ENCODE measurements at places on chromosomes 7 and 10. TPM values are rescaled to one million over a fixed set of nuclear protein-coding genes. Genes with fewer than 3 reads are reported as not detected.

- DNase-seq, result peak; percentile 74
Measured at GRCh38 chr10:23065181-23065948, 30.0 kb upstream of the MSRB2 start.

DNA sequence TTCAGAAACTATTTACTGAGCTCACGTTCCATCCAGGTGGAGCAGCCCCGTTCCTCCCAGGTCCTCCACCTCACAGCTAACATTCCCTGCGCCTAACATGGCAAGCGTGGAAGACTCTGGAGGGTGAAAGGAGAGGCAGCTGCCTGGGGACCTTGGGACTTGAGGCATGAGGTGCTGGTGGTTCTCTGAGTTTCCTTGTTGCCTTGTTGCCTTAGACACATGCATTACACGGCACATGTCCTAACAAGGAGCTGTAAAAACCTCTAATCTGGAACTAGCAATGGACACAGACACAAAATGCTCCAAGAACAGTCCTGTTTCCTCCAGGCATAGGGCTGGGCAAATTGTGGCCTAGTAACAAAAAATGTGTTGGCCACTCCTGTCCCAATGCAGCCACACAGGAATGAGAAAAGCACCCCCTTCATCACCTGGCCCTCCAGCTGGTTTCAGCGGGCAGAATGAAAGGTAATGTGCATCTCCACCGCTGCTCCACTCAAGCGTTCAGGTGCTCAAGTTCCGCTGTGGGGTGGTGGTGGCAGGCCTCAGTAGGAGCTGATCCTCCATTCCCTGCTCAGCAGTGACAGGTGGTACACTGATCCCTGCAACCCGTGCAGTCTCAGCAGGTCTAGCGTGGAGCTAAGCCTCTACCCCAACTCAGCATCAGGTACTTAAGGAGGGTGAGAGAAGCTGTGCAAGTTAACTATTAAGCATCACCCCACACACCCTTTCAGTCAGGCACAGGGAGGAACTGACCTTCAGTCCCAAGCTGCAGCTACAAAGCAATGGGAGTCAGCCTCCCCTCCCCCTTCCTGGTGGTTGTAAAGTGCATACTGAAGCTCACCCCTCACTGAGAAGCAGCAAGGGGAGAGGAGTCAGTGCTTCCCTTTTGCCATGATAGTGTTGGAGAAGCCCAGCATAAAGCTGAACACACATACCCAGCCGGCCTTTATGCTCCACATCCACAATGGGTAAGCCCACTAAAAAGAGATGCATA lies 382.8 kb downstream of the SDK1 start:
- no peak for DNase-seq

DNA sequence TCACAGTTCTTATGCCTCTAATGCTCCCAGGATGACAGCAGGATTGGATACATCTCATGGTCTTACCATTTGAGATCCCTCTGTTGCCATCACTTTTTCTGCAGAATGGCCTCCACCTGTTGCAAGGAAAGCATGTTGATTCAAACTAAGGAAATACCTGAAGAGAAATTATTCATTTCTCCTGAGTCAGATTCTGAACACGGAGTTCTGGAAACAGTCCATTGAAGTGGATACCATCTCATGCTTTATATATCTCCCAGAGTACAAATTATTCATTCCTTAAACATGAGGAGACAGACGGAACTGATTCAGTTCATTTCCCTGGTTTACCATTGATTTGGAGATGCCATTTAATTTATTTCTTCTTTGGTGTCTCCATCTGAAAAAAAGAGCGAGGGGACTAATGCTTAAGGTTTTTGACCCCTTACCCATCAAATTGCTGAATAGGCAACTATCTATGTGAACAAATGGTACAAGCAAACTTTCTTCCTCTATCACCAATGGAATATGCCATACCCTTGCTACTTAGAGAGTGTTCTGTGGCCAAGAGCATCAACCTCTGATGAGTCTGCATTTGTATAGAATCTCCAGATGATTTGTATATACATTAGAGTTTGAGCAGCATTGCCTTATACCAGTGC lies 305.0 kb upstream of the LRGUK start:
- no peak for DNase-seq

GRCh38 chr7:985127-985416 lies 2.1 kb downstream of the CYP2W1 start:
- no peak for DNase-seq

DNA sequence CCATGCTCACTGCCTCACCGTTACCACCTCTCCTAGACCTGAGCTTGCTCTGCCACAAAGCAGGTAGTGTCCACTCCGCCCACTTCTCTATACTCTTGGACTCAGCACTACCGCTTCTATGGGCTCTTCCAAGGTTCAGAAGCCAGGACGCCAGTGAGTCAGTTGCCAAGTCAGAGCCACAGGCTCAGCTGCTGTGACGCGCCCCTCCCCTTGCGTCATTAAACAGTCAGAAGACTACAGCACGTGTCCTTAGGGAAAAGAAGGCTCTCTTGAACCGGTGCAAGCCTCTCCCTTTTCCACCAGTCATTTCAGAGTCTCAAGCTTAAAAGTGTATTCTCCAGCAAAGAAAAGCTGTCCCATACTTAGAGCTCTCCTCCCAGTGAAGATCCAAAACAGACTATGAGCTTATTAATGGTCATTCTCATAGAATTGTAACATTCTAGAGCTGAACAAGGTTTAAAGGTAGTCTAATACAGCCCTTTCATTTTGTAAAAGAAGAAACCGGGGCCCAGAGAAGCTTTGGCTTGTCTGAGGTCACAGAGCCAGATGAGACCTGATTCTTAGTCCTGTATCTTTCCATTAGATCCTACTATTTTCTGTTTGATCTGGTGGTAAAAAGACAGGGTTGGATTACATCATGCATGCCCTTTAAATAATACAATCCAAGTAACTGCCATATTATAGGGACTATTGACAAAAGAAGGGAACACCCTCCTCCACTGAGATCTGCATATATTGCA lies 40.9 kb upstream of the MET start:
- DNase-seq, result peak; percentile 52

- no peak for DNase-seq
Measured at GRCh38 chr10:21520949-21521348, 4.5 kb downstream of the SKIDA1 start.

- no peak for DNase-seq
Measured at GRCh38 chr10:132248455-132249225, 59.1 kb downstream of the STK32C start.

DNA sequence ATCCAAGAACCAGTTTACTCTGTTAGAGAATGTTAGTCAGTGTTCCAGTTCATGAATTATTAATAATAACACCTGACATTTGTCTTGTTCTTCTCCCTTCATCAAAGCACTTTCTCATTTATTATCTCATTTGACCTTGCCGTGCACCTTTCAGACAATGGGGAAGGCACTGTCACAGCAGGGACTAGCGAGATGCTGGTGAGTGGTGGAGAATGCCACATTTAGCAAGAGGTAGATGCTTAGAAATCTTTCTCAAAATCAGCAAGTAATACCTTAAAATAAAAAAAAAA lies 34.2 kb upstream of the XRCC2 start:
- no peak for DNase-seq

DNA sequence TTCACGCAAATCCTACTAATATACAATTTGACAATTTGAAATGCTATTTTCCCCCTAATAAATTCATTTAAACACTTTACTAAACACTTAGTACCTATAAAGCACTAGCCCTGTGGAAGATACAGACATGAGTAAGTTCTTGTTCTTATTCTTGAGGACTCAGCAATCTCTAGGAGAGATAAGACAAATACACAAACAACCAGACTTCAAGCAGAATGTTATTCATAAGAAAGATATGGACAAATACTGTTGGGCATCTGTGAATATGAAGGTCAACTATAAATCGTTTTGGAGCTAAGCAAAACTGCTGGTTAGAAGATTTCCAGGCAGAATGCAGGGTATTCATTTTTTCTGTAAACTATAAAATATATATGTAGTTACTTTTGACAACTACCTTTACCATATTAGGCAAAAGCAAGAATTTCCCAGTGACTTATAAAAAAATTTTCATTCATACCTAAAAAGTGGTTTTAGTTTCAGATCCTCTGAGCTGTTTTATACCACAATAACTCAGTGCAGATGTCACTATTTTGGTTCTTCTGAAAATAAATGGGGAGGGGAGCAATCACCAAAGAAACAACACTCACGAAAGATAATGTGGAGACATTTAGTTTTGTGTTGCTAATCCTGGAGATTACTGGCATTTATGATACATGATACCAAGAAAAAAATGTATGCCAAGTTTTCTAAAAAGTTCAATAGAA lies 3.8 kb downstream of the VPS41 start:
- DNase-seq, result no peak

DNA sequence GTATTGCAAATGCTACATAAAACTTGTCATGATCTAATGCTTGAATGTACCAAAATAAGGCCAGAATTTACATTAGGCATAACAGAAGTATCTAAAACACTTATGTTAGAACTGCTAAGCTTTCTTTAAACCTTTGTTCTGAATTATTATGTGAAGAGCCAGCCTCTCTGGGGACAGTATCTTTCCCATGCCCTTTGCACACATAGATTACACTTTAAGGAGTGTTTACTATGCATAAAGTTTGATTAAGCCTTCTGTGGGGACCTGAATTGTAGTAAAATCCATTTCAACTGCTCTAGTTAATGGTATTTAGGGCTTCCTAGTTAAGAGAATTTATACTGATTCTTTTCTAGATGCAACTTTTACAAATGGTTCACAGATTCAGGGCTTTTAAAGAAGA lies 444.7 kb downstream of the IPMK start:
- DNase-seq, result no peak

- peak; percentile 46 for DNase-seq
Measured at GRCh38 chr7:129951226-129952085, 1.3 kb downstream of the UBE2H start.

- no peak for DNase-seq
Measured at GRCh38 chr10:75394221-75394620, 7.3 kb downstream of the ZNF503 start.

DNA sequence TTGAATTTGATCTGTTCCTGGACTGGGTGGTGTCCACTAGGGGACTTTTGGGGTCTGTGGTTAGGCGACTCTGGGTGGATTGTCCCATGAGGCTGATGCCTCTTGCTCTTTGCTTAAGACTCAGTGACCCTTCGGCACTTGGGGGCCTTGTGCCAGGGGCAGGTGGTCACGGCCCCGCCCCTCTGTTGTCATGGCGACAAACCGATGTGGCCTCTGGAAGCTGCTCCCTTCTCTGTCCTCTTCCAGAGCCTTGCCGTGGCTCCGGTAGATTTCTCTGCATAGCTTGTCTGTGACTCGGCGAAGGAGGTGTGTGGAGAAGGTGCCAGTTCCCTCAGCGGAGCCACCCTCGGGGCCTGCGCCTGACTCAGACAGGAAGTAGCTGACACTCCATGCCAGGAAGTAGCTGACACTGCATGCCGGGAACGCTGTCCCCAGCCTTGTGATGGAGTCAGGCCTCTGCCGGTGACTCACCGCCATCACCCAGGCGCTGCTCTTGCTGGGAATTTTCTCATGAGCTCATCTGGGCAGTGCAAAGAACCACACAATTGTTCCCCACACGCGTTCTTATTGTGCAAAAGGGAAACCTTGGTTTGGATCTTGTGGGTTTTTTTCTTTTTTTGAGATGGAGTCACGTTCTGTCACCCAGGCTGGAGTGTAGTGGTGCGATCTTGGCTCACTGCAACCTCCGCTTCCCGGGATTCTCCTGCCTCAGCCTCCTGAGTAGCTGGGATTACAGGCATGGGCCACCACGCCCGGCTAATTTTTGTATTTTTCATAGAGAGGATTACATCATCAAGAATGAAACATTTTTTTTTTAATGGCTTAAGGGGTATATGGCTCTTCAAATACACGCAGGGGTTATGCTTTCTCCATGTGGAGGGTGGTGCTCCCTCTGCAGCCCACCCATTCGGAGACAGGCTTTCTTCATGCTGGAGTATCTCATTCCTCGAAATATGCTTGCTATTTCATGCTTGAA lies 72.6 kb downstream of the PFKFB3 start:
- peak; percentile 85 for DNase-seq

DNA sequence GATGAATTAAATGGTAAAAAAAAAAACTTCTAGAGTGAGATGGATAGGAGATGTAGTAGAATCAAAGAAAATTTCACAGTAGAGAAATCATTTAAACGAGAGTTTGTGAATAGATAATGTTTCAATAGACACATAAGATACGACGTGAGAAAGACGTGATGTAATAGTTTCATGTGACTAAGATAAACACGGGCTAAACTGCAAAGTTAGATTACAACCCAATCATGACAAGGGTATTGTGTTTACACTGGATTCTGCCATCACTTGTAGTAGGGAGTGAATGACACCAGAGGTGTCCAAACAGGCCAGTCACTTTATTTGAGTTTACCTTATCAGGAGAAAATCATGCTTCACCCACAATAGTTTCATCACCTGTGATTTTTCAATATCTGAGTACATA lies 21.6 kb downstream of the SEMA3D start:
- no peak for DNase-seq

GRCh38 chr7:114152314-114152938 lies 233.6 kb upstream of the PPP1R3A start:
- no peak for DNase-seq

GRCh38 chr7:7369134-7369533 lies 166.5 kb downstream of the COL28A1 start:
- DNase-seq, result no peak

GRCh38 chr7:151663382-151664100 lies 143.8 kb upstream of the RHEB start:
- no peak for DNase-seq

DNA sequence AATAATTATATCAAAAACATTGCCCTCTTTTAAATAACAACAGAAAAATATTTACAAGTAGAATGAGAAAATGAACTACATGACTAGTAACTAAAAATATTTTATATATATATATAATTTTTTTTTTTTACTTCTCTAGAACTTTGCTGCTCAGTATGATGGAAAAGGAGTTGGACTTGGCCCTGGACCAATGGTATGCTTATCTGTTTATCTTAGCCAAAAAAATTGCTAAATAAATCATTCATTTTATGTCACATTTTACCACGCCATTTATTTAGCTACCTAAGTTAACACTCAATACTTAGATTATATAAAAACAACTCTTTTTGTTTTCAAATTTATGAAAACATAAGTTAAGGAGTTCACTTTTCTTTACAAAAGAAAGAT lies 6.7 kb downstream of the COL1A2 start:
- DNase-seq, result no peak

DNA sequence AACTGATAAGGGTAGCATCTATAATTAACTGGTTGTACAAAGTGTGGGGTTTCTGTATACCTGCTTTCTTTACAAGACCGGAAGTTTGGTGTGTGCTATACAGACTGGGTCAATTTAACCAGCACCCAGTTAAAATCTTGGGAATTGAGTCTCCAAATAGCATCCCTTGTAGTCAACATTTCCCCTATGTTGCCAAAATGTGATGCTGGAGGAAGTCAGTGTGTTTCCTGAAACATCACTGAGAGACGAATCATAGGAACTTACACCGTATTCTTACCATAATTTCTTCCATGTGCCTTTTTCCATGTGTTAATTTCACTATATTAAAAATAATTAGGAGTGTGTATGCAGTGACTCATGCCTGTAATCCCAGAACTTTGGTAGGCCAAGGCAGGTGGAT lies 1.7 kb downstream of the AKR1C4 start:
- DNase-seq, result no peak

The PIP gene
- total RNA-seq, result not detected

The ZNF789 gene
- 12.2 TPM for total RNA-seq

The CNNM1 gene
- not detected for total RNA-seq

The PKD2L1 gene
- total RNA-seq, result not detected

The CABCOCO1 gene
- total RNA-seq, result not detected

The PRKAR2B gene
- total RNA-seq, result 12.3 TPM

The PTN gene
- total RNA-seq, result 0.23 TPM

Data from SJCRH30 (cell line).